ENCODE measurements at places on chromosomes 7 and 10.

- DNase-seq = no peak
Measured at GRCh38 chr7:95501261-95501832, 15.6 kb downstream of the ASB4 start.

GRCh38 chr7:91653286-91653685, 227.2 kb downstream of the MTERF1 start:
- no peak for DNase-seq

- no peak for DNase-seq
Measured at GRCh38 chr10:127283017-127283416, 86.6 kb upstream of the INSYN2A start.

DNA sequence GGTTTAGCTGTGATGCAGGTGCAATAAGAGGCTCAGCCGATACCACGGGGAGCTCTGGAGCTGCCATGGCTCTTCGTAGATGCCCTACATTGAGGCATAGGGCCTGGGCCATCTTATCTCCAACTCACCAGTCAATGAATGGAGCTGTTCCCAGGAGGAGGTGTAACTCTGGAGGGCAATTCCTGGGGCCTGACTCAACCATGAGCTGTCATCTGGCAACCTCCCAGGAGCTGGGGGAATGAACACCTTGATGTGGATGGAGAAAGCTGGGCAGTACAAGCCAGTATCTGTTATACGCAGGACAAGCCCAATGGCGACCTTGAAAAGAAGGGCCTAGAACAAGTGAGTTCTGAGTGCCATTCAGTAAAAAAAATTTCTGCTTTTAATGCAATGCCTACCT, 224.0 kb upstream of the PLXDC2 start:
- peak; percentile 34 for DNase-seq

DNA sequence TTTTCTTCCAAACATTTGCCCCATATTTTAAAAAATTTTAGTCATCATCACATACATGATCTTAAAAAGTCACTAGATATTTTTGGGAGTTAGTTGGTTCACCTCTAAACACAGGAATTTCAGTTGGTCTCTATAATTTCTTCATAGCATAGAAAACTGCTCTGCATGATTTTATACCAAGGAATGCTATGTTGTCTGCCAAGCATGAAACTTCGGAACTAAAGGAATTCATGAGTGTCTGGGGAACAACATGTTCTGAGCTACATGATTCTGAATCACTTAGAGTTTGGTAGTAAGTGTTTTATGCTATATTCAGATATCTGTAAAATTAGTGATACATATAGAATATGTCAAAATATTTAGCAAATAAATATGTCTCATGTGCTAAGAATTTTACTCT, 957.8 kb downstream of the GATA3 start:
- no peak for DNase-seq

DNA sequence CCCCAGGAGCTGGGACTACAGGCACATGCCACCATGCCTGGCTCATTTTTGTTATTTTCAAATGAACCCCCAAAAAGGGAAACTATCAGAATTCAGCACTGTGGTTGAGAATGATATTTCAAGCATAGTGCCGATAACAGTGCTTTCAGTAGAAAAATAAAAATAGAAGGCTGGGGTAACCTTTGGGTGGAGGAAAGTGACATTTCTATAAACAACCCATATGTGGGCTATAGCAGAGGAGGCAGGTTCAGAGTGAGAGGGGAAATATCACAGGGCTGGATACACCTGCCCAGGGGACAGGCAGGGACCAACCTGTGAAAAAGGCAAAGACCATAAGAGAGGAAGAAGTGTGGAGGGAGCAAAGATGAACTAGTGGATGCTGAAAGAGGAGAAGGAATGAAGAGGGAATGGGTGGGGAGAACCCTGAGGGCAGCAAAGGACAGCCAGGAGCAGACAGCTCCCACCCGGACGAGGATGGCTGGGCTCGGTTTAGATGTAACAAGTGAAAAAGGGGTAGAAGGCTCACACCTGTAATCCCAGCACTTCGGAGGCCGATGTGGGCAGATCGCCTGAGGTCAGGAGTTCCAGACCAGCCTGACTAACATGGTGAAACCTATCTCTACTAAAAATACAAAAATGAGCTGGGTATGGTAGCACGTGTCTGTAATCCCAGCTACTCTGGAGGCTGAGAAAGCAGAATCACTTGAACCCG, 56.5 kb downstream of the MAP3K8 start:
- no peak for DNase-seq

- DNase-seq = peak; percentile 59
Measured at GRCh38 chr10:71234970-71235685, 22.8 kb downstream of the UNC5B start.

DNA sequence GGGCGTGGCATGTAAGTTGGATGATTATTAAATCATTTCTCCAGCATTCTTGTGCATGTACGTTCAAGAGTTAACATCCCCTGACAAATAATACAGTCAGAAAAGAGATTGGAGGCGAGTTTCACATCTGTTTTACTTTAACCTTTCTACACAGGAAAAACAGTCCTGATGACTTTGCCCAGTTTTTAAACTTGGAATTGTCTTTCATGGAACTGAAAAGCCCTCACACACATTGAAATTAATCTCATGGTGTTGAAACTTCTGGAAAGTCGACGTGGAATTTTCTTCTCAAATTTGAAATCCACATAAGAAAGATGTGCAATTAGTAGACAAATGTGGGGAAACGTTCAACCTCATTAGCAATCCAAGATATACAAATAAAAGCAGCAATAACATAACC, 31.2 kb upstream of the ZNF438 start:
- no peak for DNase-seq

GRCh38 chr10:56346845-56347415, 14.1 kb downstream of the ZWINT start:
- DNase-seq = no peak

- no peak for DNase-seq
Measured at GRCh38 chr7:31663072-31663471, 23.9 kb upstream of the PPP1R17 start.

DNA sequence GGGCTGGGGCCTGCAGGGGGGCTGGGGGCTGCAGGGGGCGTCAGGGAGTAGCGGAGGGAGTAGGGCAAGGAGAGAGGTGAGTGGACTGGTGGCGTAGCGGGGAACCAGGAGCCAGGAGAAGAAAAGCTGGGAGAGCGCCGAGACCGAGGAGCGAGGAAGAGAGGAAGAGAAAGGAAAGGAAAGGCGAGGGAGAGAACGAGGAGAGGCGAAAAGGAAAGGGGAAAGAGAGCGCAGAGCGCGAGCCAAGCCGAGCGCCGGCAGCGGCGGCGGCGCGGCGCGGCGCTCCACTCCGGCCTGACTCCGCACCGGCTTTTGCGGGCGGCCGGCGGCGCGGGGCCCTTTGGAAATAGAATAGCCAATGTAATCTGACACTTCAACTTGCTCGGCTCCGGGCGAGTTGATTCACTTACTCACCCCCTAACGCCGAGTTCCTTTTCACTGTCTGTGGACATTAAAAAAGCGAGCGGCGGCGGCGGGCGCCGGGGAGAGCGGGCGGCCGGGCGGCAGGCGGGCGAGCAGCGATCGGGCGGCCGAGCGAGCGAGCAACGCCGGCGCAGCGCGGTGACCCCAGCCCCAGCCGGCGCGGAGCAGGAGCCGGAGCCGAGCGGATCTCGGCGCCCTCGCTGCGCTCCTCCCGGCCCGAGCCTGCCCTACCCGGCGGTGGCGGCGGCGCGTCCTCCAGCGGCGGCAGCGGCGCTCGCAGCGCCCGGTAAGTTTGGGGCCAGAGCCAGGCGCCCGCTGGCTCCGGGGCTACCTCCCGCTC, at the start of gene ZMIZ1:
Gene ZMIZ1 (plus strand): TSS at position 405 of the 763 bp plus-strand sequence. CDS start 132,667 bp downstream, outside the sequence.
- peak; percentile 92 for DNase-seq

DNA sequence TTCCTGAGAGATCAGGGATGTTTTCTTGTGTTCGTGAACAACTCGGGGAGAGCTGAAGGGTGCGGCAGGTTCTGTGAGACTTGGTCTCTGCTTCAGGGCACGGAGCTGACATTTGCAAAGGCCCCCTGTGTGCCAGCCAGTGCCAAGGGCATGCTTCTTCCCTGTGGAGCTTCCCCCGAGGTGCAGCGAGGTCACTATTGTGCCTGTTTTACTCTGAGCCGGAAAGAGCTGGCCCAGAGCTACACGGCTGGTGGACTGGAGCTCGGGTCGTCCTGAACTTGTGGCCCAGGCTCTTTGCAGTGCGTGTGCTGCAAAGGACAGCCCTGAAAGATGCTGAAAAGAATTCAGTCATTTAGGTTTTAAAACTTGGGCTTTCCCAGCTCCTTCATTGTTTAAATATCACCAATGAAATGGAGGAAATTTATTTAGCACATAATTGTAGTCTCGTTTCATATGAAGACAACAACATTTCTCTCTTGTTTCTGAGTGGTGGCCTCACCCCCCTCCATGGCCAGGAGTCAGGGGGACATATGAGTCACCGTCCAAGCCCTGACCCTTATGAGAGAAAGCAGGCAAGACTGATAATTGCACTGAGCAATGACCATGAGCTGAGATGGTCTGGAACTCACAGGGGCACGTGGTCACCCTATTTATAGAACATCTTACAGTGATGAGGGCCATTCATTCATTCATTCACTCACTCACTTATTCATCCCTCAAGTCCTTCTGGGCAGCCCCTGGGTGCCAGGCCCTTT, 102.6 kb downstream of the PTPRE start:
- DNase-seq = peak; percentile 73

- DNase-seq = no peak
Measured at GRCh38 chr10:126191192-126191591, 197.1 kb downstream of the ADAM12 start.

GRCh38 chr7:27590416-27590815, 72.3 kb downstream of the HIBADH start:
- DNase-seq = no peak

- no peak for DNase-seq
Measured at GRCh38 chr10:88497913-88498312, 85.2 kb downstream of the RNLS start.

DNA sequence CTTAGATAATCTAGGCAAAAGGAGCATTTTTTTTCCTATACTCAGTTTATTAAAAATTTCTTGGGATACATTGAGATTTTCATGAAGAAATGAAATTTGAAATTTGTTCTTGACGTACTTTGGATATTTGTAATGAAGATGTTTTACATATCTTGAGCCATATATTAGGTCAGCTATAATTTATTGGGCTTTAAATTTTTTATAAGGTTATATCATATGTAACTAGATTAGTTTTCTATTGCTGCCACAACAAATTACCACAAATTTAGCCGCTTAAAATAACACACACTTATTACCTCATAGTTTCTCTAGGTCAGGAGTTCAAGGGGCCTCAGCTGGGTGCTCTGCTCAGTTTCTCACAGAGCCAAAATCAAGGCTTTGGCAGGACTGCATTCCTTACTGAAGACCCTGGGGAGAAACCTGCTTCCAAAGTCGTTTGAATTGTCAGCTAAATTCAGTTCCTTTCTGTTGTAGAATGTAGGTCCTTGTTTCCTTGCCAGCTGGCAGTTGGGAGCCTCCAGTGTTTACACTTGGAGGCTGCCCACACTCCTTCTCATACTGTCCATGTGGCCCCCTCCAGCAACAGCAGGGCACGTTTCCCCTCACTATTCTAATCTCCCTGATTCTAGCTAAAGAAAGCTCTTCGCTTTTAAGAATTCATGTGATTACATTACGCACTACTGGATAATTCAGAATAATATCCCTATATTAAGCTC, 42.6 kb upstream of the DNAH11 start:
- no peak for DNase-seq

DNA sequence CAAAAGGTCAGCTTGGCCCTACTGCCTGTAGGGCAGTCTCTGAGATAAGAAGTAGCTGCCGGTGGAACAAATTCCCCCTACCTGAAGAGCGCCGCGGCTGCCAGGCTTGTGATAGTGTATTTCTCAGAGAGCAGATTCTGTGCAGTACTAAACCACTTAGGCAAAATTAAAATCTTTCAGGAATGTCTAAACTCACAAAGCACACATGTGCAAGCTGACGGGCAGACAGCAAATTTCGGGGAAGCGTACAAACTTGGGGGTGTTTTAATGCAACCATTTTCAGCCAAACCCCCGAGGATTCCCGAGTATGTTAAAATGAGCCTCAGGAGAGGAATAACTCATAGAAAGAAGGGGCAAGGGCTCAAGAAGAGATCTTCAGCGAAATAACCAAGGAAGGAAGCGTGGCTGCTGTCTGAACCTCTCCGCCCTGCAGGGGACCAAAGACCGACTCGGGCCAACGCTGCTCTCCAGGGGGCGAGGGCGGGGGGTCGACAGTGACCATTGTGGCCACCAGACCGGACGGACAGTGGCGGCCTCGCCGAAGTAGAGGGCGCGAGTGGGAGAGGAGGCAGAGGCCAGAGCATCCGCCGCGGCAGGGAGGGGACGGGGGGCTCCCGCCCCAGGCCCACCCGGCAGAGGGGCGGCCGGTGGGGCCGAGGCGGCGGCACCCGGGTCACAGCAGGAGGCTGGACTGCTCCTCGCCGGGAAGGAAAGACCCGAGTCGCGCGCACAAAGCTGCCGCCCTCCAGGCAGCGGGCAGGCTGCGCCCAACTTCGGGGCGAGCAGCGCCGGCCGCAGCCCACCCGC, 819 bp downstream of the HYCC1 start:
- peak; percentile 18 for DNase-seq

DNA sequence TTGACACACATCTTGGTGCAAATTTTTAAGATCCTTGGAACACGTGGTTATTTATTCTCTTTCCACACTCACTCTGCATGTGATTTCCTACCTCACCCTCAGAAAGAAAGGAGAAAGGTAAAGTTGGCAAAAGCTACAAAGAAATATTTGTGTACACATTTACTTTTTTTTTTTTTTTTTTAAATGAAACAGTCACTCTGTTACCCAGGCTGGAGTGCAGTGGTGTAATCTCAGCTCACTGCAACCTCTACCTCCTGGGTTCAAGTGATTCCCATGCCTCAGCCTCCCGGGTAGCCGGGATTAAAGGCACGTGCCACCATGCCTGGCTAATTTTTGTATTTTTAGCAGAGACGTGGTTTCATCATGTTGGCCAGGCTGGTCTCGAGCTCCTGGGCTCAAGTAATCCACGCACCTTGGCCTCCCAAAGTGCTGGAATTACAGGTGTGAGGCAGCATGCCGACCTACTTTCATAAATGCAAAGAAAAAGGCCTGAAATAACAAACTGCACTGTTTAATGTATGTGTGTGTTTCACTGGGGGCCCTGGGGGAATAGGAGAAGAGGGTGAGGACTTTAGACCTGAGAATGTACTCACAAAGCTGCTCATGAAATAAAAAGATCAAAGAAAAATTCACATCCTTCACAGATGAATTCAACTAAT, 71.6 kb upstream of the GRID1 start:
- DNase-seq = no peak

GRCh38 chr7:135151533-135151932, 3.7 kb downstream of the TMEM140 start:
- DNase-seq = no peak

GRCh38 chr7:33108554-33109004, 625 bp downstream of the RP9 start:
- DNase-seq = no peak

DNA sequence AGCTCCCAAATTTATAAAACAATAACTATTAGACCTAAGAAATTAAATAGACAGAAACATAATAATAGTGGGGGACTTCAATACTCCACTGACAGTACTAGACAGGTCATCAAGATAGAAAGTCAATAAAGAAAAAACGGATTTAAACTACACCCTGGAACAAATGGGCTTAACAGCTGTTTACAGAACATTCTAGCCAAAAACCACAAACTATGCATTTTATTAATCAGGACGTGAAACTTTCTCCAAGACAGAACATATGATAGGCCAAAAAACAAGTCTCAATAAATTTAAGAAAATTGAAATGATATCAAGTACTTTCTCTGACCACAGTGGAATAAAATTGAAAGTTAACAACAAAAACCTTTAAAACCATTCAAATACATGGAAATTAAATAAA, 46.4 kb downstream of the ZNF680 start:
- no peak for DNase-seq

- DNase-seq = no peak
Measured at GRCh38 chr10:110492069-110492822, 5.5 kb upstream of the DUSP5 start.

GRCh38 chr7:85479918-85480643, 293.2 kb upstream of the SEMA3D start:
- DNase-seq = no peak
